Midbrain (tissue), 1 donor: ENCODE measurements at places on chromosomes 3 and 15.
A peak's percentile ranks its signal among the peaks of the same experiment; 100 is the strongest.

DNA sequence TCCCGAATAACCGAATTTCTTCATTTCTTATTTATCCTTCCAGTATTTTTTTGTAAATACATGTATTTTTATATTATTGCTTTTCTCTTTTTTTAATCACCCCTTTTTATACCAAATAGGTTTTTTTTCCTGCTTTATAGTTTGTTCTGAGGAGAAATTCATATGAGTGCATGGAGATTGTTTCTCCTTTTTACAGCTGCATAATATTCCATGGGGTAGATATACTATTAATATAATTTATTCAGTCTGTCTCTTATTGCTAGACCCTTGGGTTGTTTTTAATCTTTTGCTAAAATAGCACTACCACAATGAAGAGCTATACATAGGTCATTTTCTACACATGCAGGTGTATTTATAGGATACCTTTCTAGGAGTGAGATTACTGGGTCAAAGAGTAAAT is 3.5 kb upstream of the TMEM87A start:
- DNase-seq: no peak

DNA sequence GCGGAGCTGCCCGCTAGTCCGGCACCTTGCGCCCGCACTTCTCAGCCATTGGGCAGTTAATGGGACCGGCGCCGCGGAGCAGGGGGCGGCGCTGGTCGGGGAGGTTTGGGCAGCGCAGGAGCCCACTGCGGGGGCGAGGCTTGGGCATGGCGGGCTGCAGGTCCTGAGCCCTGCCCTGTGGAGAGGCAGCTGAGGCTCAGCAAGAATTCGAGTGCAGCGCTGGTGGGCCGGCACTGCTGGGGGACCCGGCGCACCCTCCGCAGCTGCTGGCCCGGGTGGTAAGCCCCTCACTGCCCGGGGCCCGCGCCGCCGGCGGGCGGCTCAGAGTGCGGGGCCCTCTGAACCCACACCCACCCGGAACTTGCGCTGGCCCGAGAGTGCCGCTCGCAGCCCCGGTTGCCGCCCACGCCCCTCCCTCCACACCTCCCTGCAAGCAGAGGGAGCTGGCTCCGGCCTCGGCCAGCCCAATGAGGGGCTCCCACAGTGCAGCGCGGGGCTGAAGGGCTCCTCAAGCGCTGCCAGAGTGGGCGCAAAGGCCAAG is 835.0 kb downstream of the TBL1XR1 start:
- no peak for DNase-seq

GRCh38 chr3:124780761-124781475 is 50.7 kb downstream of the UMPS start:
- DNase-seq: peak; percentile 73

GRCh38 chr3:53483821-53484220 is 10.6 kb upstream of the CACNA1D start:
- no peak for DNase-seq

DNA sequence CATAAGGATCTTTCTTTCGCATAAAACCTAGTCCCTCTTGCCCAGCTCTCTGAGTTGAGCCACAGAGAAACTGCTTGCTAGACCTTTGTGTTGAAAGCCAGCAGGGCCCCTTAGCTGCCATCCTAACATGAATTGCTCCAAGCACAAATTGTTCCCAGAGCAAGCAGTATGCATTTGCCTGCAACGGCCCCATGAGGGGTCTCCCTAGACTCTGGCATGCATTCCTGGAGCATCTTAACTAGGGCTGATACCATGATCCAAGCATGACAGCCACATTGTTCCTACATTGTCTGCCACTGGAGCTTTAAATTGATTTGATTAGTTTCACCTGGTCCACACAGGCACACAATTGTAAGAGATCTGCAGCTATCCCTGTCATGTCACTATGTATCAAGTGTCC is 428.1 kb downstream of the TAFA4 start:
- no peak for DNase-seq

GRCh38 chr3:97161169-97161568 is 346.8 kb downstream of the EPHA6 start:
- no peak for DNase-seq

GRCh38 chr3:32449691-32450090 is 53.0 kb downstream of the CMTM6 start:
- DNase-seq: no peak

- DNase-seq: no peak
Measured at GRCh38 chr3:17021614-17022013, 136.9 kb downstream of the PLCL2 start.

- peak; percentile 79 for DNase-seq
Measured at GRCh38 chr3:184583578-184584451, 22.2 kb downstream of the EPHB3 start.

- DNase-seq: no peak
Measured at GRCh38 chr3:84820906-84821305, 137.9 kb upstream of the CADM2 start.

- DNase-seq: no peak
Measured at GRCh38 chr15:79172032-79172481, 81.5 kb upstream of the RASGRF1 start.

DNA sequence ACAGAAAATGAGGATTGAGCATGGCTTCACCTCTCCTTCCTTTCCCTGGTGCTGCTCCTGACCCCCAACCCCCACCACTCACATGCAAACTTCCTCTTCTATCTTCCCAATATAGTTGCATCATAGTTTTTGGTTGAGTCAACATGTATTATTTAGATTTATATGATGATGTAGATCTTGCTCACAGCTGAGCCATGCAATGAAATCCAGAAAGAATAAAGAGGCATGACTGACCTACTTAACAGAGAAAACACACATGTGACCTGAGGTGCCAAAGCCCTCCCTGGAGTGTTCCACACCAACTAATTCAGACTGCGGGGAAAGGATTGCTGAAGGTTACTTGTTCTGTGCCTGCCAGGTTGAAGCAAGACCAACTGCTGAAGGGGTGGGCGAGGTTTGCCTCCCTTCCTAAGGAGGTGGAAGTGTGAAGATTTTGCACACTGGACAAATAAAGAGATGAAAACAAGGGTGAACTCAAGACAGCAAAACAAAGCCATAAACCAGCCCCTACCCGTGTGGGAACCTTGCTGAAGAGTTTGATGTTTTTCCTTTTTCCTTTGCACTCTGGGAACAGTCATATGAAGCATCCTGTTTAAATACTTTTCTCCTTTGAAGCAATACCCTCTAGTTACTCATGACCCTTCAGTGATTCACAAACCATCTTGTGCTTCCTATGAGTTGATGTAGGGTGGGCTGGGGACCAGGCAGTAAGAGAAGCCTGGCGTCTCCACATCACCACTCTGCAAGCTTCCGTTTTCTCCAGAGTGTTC is 155.2 kb upstream of the UBE2E1 start:
- DNase-seq: no peak

DNA sequence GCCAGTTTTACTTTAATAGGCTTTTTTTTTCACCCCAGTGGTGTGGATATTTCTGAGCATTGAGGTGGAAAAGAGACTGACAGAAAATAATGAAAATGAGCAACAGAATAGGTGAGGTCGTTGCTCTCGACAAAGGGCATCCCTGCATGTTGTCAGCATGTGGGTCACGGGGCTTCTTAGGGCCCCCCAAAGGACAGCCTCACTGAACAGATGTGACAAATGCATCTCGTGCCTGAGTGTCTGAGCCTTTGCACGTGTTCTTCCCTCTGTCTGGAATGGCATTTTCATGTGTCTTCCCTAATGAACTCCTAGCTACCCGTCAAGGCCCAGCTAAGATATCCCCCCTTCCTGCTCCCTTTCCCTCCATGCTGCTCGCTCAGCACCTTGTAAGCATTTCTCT is 31.8 kb downstream of the FAH start:
- no peak for DNase-seq

DNA sequence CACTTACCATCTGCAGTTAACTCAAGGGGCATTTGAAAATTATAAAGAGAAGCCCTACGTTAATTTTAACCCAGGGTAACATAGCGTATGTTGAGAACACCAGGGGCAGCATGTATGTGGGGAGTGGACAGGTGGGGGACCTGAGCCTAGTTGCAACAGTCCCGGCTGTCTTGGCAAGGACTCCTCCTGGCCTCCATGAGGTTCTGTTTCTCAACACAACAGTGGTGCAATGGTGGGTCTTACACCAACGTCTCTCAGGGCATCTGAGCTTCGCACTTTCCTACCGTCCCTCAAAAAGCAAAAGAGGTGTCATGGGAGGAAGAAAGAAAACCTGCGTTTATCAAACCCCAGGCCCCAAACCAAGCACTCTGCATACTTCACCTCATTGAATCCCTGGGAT is 50.6 kb downstream of the MGLL start:
- DNase-seq: no peak

DNA sequence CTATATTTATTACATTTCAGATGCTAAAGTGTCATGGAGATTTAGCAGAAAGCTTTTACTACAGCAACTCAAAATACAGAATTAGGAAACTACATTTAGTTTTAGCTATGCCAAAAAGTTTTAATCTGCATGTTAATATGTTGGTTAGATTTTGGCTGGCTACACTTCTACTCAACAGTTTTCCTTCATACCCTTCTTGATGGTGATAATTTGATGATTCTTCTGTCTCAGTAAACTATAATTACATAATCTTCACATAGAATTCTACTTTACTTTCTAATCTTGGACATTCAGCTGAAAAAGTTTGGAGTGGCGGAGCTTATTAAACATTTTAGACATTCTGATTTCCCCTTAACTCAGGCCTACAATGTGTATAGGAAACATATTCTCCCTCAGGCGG is 10.0 kb upstream of the UTS2B start:
- DNase-seq: no peak

- no peak for DNase-seq
Measured at GRCh38 chr15:101203607-101204189, 48.1 kb downstream of the CHSY1 start.

DNA sequence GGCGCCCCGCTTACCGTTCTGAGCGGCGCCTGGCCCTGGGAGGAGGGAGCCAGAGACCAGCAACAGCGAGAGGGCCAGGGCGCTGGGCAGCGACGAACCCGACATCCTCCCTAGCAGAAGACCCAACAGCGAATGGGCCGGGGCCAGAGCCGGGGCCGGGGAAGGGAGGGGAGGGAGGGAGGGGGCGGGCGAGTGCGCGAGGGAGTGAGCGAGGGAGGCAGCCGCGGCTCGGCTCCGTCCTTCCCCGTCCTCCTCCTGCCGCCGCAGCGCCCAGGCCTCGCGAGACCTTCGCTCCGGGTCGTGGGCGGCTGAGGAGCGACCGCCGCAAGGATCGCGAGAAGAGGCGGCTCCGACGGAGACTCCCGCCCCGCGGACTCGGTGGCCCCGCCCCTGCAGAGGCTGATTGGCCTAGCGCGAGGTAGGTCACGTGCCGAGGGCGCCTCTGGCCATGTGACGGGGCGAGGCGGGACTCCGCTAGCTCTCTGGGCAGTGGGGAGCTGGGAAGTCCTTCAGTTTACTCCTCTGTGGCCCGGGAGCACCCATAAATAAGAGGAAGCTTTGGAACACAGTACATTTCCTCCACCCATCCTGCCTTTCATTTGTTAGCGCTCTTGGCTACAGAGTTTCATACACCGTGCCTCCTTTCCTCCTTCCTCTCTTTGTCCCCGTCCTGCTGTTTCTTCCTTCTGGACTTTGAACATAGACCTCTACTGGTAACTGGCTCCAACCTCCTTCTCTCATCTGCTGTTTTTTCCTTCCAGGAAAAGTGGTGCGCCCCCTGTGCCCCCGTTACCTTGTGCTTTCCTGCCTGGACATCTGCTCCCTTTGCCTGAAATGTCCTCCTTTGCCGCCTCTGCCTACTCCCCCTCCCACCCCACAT is at the start of gene NPTN:
NPTN (minus strand) TSS at position 279 of the 880 bp plus-strand sequence; CDS start at position 105, 174 bp downstream.
- DNase-seq: peak; percentile 98
